ENCODE measurements at places on chromosomes 6 and 20.

GRCh38 chr6:81023007-81023582 lies 729.4 kb downstream of the TENT5A start:
- no peak for DNase-seq

- DNase-seq: no peak
These were observed 201.9 kb downstream of the MOXD1 start for GRCh38 chr6:132199343-132199742.

DNA sequence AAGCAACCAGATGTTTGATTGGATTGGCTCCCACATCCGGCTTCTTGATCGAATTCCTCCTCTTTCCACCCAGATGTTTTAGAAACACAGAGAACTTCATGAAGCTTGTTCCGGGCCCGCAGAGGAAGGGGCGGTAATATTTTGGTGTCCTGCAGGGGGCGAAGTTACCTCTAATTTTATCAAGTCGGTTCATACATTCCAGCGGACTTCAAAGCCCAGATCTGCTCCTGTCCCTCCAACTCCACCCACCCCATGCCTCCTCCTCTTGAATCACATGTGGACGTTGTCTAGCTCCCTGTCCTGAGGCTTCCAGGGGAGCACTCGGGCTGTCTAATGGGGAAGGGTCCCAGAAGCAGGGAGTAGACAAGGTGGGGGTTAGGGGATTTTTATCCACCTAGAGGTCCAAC lies 2.9 kb upstream of the BMP6 start:
- peak; percentile 72 for DNase-seq

GRCh38 chr6:122048570-122048969 lies 350.9 kb upstream of the HSF2 start:
- DNase-seq: no peak

DNA sequence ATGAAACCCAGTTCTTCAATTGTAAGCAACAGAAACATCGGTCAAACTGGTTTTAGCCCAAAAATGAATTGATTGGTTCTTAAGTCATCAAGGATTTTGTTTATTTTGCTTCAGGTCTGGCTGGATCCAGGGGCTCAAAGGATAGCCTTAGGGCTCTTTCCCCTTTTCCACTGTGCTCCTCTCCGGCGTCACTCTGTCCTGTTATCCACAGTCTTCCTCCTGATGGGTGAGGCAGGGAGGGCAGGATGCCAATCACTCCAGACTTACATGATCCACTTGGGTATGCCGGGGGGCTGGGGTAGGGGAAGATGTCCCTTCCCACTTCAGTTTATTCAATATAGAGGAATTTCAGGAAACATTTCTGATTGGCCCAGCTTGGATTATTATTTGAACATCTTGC lies 40.0 kb downstream of the PLAGL2 start:
- DNase-seq: no peak

DNA sequence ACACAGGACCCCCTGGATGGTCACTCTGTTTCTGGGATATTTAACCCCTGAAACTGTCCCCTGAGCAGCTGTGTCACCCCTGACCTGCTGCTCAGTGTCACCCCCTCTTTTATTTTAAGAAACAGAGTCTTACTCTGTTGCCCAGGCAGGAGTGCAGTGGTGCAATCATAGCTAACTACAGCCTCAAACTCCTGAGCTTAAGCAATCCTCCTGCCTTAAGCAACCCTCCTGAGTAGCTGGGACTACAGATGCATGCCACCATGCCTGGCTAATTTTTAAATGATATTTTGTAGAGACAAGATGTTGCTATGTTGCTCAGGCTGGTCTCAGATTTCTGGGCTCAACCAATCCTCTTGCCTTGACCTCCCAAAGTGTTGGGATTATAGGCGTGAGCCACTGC lies 21.5 kb upstream of the GTSF1L start:
- DNase-seq: no peak

- peak; percentile 4 for DNase-seq
These were observed 418.6 kb downstream of the CDKAL1 start for GRCh38 chr6:20952699-20953474.

DNA sequence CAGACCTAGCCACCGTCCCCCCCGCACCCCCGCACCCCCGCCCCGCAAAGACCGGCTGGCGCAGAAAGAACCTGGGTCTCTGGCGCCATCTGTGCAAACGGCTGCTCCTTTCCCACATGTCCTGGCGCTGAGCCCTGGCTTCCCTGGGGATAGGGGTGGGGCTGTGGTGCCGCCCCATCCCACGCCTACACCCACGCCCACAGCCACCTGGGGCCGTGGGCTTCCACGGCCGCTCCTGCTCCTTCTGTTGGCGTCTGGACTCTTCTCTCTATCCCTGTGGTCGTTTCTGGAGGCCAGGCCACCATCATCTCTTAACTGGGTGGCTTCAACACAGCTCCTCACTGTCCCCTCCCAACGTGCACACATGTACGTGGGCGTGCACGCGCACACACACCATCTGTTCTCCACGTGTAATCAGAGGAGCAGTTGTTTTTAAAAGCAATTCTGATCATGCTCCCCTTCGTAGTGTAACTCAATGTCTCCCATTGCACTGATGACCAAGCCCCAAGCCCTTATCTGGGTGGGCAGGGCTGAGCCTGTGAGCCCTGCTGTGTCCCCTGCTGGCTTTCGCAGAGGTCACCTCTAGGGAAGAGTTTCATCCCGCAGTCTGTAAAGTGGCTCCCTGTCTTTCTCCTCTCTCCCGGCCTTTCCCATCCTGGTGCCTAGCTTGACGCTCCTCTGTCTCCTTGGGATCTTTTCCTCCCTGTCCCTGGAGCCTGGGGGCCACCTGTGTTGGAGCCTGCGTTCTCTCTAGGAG lies 31.9 kb upstream of the FAM83D start:
- DNase-seq: peak; percentile 69

DNA sequence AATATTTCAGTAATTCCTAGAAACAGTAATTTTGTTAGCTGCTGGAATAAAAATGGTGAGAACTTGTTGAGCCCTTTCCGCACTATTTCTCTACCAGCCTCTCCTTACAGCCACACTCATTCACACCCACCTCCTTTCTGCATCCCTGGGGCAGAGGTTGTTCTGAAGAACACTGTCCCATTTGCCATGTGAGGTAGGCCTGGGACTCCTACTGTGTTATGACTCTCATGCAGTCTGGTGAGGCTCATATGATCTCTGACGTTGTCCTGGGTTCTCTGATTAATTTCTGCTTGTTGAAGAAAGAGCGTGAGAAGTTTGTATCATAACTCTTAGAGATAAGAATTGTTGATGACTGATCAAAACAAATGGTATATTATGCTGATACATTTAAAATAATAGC lies 4.1 kb upstream of the KCNQ5 start:
- DNase-seq: no peak

DNA sequence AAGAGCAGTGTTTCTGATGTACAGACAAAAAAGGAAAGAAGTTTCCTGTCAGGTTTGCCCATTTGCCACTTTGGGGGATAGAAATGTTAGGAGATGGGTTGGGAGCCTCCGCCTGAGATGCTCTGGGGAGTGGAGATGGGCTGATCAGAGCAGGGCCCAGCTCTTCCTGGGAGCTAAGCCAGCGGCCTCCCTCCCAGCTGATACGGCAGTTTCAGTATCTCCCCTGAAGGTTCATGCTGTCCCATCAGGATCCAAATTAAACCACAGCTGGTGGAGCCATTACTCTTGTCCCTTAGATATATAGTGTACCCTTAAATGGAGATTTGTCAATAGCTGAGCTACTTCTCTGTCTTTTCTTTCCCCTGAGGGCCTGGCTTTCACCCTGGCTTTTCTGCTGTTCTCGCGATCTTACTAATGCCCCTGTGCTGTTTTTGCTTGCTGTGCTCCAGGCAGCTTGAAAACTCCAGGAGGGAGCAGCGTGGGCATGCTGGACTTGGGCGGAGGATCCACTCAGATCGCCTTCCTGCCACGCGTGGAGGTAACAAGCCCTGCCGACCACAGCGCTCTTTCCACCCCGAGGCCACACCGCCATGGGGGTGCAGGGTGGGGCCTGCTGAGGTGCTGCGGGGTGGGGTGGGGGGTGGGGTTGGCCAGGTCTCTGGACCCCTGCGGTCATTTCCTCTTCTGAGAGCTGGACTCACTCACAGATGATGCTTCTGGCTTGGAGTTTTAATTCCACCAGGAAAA lies 20.9 kb downstream of the ENTPD6 start:
- no peak for DNase-seq

DNA sequence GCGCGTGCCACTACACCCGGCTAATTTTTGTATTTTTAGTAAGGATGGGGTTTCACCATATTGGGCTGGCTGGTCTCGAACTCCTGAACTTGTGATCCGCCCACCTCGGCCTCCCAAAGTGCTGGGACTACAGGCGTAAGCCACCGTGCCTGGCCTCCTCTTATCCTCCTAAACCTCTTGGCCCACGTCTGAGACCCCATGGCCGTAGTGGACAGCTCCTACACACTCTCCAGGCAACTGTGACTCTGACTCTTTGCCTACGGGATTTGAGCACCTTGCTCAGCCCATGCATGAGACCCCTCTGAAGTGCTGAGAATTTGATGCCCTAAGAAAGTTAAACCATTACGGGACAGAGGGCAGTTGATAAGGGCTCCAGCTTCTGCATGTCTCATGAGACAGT lies 25.0 kb downstream of the PERP start:
- no peak for DNase-seq

DNA sequence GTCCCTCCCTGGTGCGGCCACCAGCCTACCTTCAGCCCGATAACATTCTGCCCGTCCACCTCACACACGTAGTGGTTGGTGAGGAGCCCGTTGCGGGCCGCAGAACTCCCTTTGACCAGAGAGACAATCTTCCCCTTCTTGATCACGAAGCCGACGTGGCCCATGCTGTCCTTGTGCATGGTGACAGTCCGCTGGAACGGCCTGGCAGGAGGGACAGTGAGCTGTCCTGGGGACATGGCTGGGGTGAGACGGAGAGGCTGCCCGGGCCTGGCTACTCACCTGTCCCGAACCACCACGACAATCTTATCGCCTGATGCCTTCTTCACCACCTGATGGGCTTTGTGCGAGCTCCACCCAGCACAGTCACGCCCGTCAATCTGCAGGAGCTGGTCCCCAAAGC lies 16.6 kb downstream of the SDCBP2 start:
- DNase-seq: no peak

DNA sequence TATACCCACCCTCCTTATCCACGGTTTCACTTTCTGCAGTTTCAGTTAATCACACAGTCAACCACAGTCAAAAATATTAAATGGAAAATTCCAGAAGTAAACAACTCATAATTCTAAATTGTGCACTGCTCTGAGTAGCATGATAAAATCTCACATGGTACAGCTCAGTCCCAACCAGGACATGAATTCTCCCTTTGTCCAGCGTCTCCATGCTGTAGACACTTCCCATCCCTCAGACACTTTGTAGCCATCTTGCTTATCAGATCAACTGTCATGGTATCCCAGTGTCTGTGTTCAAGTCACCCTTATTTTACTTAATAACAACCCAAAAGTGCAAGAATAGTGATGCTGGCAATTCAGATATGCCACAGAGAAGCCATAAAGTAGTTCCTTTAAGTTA lies 94.7 kb downstream of the PDE10A start:
- no peak for DNase-seq

DNA sequence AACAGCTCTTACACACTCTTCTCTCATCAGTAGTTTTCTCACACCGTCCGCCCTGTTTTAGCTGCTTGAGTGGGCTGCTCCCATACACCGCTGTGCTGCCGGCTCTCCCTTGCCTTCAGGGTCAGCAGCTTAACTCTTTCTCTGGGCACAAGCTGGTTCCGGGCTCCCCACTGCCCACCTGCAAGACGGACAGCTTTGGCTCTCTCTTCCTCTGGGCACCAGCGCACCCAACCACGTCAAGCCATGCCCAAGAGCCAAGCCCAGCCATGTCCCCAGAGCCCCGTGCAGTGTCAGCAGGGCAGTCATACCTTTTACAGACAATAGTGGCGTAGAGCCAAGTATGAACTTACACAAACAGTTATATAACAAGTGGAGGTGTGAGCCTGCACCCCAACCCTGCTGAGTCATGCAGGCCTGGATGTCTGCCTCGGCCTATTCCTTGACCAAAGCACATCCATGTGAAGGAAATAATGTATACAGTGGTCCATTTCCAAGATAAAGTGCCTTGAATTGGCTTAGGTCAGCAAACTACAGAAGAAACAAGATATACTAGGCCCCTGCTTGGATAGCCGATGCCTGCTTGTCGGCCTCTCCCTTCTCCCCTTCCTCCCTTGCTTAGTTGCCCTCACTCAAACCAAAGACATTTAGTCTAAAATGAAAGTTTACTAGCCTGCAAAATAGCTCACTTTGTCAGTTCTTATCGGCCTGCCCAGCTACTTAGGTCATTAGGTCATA lies 89.3 kb downstream of the JPH2 start:
- no peak for DNase-seq

- DNase-seq: no peak
These were observed 228.1 kb downstream of the ATXN1 start for GRCh38 chr6:16533210-16533609.

DNA sequence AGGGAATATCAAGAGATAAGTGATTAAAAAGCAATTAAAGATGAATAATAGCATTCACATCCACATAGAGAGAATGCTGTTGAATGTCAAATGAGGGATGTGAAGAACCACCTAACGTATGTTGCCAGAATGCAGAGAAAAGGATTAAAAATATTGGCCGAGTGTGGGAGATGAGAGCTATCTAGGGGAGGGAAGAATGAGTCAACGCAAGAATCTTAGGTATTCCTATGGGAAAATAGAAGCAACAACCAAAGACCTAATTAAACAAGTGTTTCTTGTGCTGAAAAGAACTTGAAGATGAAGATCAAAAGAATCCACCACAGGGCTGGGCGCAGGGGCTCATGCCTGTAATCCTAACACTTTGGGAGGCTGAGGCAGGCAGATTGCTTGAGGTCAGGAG lies 12.2 kb upstream of the RSPH3 start:
- no peak for DNase-seq

DNA sequence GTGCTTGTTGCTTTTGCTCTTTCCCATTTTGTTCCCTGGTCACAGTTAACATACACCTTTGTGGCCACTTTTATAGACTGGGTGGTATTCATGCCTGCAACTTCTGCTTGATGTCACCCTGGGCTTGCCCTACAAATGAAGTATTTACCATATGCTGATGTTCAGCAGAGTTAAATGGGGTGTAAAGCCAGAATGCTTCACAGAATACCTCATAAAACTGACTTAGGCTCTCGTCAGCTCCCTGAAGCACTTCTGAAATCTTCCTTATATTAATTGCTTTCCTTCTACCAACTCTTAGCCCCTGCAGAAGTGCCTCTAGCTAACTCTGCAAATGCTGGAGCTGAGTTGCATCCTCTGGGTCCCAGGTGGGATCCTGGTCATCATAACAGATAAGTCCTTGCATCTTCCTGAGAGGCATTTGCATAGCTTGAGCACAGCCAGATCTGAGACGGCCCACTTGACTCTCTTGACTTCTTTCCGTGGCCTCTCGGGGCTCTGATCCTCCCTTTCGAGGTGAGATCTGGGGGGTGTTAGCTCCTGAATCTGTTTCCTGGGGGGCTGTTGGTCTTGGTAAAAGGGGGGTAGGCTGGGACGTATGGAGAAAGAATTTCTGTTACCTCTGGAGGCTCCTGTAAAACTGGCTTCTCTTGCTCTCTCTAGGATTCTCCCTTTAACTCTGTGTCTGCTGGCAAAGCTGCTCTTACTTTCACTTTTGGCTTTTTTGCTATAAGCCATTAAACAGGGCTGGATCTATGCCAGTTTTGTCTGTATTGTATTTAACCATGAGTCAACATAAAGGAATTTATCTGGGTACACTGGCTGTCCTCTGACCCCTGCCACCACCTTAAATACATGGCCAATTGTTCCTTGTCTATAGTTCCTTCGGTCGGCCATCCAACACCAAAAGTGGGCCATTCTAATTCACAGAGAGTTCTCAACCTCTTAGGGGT lies 223.0 kb upstream of the SYNCRIP start:
- no peak for DNase-seq
